ENCODE measurements at places on chromosomes 11 and 22.

- no peak for DNase-seq
Observed at GRCh38 chr11:2164861-2165555, 4.0 kb upstream of the INS start.

DNA sequence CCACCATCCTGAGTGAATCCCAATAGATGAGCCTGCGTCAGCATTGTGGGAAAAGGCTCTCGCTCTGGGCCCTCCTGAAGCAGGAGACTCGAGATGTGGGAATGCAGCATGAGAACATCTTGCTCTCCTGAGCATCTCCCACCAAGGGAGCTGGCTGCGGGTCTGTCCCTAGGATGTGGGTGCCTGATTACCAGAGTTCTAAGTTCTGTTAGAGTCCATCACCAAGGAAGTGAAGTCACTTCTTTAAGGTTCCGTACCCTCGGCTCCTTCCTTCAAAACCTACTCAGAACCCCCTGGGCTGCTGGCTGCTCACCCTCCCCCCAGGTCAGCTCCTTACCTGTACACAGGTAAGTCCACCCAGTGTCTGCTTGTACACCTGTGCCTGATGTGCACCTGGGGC lies 100.5 kb upstream of the IGLL5 start:
- no peak for DNase-seq

- no peak for DNase-seq
Observed at GRCh38 chr11:130167146-130167545, 7.6 kb downstream of the ST14 start.

GRCh38 chr22:48182031-48182430 lies 1419.6 kb downstream of the TBC1D22A start:
- DNase-seq, result no peak

- no peak for DNase-seq
Observed at GRCh38 chr11:8221917-8222495, 41.7 kb downstream of the LMO1 start.

DNA sequence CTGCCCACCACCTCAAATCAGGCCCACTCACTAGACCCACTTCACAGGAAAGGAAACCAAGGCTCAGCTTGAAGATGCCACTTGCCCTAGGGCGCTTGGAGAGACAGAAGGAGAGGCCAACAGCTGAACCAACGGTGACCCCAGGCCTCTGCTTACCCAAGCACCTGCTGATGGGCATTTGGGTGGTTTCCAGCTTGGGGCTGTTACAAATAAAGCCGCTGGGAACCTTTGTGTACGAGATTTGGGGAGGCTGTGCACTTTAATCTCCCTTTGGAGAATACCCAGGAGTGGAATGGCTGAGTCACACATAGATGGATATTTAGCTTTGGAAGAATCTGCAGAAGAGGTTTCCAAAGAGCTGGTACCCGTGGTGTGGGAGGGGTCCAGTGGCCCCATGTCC lies 50.9 kb upstream of the LINC01488 start:
- no peak for DNase-seq
